ENCODE measurements at places on chromosomes 11 and 22. TPM values are rescaled to one million over a fixed set of nuclear protein-coding genes. Genes with fewer than 3 reads are reported as not detected.

Gene CARNS1
- 0.22 TPM for total RNA-seq

Gene OR10A2
- not detected for total RNA-seq

Gene TRIM6
- total RNA-seq, result 10.1 TPM

Gene GAL
- total RNA-seq, result 32.2 TPM

Gene CFAP300
- 3.9 TPM for total RNA-seq

Gene OR51B2
- 0.11 TPM for total RNA-seq

Gene VSIG2
- total RNA-seq, result not detected

Gene CASP5
- not detected for total RNA-seq

Gene FREY1
- 0.15 TPM for total RNA-seq

All from PC-3 (cell line).